Stimulated activated CD8-positive, alpha-beta memory T cell treated with anti-CD3 and anti-CD28 coated beads, Interleukin-7, amount 100 ng/mL, for 1 hour (primary cell): ENCODE measurements at places on chromosomes 2 and 18.

DNA sequence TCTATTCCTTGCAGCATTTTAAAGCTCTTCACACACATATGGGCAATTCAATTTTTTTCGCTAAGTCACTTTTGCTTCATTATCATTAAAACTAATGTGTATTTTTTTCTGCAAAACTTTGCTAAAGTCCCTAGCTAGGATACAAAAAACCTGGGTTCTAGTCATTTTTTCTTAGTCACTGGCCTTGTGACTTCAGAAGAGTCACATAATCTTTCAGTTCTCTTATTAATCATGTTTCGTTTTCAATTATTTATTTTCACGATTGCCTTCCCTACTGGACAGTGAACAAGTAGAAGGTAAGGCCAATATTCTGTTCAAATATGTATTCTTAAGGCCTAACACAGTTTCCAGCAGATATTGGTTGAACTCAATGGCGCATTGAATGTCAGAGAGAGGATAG lies 60.9 kb upstream of the CYRIA start:
- DNase-seq: no peak

- no peak for DNase-seq
These were observed 190.2 kb downstream of the SETBP1 start for GRCh38 chr18:44870631-44871502.

DNA sequence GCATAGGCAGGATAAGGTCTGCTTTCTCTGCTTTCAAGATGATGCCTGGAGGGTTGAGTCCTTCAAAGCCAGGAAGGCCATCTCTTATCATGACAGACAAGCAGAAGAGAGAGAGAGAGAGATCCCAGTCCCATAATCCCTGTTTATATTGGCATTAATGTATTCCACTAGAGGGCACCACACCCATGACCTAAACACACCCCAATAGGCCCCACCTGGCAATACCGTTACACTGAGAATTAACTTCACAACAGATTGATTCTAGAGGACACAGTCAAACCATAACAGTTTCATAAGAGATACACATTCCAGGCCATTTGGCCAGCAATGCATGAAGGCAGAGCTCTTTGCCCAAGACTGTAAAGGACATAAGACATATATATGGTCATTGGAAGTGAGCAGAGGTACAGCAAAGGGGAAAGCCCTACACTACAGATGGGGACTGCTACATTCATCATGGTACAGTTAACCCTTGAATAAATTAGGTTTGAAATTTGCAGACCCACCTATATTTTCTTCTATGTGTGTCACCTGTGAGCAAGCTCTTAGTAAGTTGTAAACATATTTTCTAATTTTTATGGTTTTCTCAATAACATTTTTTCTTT lies 1516.1 kb downstream of the RPIA start:
- DNase-seq: no peak

- no peak for DNase-seq
These were observed 23.4 kb upstream of the TMEM37 start for GRCh38 chr2:119408221-119408619.

DNA sequence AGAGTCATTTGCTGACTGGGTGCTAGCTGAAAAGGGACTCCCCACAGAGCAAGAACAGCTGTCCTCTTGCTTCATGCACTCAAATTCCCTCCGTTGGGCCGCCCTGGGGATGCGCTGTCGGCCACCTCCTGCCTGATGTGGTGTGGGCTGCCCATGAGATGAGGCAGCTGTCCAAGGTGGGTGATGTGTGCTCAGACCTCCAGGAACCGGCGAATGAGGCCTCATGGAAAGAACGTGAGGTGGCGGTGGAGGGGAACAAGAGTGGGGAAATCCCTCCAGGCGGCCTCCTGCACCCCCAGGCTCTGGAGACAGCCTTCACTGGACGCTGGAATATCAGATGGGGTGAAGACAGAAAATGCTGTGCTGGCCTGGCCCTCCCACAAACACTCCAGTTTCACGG lies 79.8 kb downstream of the LONRF2 start:
- no peak for DNase-seq

DNA sequence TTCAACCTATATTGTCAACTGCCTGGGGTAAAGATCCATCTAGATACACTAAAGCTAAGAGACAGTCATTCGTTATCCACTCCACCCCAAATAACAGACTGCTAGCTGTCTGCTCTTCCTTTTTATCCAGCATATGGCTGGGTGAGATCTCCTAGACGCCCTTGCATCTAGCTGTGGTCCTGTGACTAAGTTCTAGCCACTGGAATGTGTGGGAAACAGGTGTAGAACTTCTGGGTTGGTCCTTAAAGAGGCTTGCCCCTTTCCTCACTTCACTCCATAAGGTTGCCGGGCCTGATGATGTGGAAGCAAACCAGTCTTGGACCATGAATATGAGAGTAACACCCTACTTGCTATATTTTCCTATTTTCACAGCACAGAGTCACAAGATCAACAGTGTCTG lies 3.2 kb downstream of the COA5 start:
- DNase-seq: no peak

DNA sequence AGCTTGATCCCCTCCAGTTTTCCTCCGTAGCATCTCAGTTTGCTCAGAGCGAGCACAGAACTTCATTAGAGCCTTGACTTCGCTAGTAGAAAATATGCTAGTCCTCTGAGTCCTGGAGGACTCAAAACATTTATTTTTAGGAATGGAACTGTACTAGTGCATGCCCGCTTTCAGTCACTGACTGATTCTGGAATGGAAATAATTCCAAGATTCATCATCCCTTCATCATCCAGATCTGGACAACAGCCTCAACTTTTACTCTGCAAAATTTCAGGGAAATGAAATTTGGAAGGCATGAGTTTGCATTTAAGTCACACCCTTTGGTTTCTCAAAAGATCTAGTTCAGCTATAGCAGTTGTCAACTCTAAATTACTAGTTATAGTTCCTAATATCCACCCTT lies 304.6 kb downstream of the XIRP2 start:
- no peak for DNase-seq
